CD8-positive, alpha-beta T cell (primary cell): ENCODE measurements at places on chromosomes 6 and 20.

- no peak for DNase-seq
Observed at GRCh38 chr6:7566617-7567173, 23.3 kb upstream of the SNRNP48 start.

DNA sequence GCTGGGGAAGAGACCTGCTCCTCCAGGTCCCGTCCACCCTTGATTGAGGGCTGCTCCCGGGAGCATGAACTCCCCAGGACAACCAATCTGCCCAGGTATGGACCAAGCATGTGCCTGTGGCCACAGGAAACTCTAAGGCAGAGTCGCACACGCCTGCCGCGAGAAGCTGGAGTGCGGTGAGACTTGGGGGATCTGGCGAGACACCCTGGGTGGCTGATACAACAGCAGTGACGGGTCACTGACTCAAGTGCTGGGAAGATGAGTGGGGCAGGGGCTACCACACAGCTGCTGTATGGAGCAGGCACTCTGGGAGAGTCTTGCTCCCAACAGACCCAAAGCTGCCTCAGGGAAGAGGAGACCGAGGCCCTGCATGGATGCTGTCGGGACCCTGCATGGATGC is 40.1 kb downstream of the BFSP1 start:
- DNase-seq: no peak

- no peak for DNase-seq
Observed at GRCh38 chr20:36390719-36391415, 84.7 kb downstream of the DLGAP4 start.

GRCh38 chr20:60960500-60960899 is 291.6 kb upstream of the CDH4 start:
- no peak for DNase-seq

- DNase-seq: no peak
Observed at GRCh38 chr20:58570204-58570859, 55.1 kb upstream of the APCDD1L start.

- peak; percentile 57 for DNase-seq
Observed at GRCh38 chr6:42007286-42008137, 42.8 kb upstream of the TAF8 start.

GRCh38 chr20:57735831-57736737 is 26.3 kb upstream of the PMEPA1 start:
- no peak for DNase-seq

DNA sequence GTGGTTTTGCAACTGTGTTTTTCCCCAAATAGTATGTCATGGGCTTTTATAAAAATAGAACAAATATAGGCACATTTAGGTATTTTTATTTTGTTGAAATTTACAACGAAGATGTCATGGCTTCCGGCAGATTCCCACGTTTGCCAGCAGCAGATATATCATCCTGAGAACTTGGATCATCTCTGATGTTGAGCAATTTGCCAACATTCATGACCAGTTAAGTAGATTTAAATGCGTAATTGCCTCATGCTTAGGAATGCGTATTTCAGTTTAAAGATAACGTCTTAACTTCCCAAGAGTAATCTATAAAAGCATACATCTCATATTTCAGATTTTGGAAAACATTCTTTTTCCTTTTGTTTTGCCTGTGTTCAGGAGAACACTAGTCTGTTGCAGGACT is 457.8 kb downstream of the QKI start:
- no peak for DNase-seq

GRCh38 chr20:21534886-21535285 is 21.0 kb upstream of the NKX2-2 start:
- DNase-seq: no peak

DNA sequence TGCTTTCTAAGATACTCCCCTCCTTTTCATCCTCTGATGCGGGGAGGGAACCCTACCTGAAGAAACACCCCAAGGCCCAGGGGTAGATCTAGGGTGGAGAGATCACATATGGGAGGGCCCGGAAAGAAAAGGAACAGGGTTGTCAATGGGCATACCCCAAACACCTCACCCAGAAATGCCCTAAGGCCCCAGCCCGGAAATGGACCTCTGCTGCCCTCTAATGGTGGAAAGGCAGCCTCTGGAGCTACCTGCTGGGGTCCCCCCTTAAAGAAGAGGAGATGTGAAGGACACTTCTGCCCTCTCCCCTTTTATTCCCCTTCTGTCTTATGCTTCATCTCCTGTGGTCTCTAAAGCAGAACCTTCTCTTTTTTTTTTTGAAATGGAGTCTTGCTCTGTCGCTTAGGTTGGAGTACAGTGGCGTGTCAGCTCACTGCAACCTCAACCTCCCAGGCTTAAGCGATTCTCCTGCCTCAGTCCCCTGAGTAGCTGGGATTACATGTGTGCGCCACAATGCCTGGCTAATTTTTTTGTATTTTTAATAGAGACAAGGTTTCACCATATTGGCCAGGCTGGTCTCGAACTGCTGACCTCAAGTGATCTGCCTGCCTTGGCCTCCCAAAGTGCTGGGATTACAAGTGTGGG is 458 bp upstream of the ARMC12 start:
- peak; percentile 94 for DNase-seq

DNA sequence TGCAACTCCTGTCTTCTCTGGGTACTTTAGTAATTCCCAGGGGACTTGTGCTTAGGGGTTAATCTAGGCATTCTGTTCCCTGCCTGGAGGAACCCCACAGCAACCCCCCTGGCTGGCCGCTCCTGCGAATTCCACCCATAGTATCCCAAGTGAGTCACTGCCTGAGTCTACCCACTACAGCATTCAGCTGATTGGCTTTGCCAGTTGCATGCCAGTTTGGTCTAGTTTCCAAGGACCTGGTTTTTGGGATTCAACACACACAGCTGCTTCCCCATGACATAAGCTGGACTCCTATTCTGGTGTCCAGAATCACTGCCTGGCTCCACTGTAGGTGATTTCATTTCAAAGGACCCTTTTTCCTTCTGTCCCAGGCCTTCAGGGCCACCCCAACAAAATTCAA is 40.3 kb downstream of the PLCG1 start:
- DNase-seq: no peak

DNA sequence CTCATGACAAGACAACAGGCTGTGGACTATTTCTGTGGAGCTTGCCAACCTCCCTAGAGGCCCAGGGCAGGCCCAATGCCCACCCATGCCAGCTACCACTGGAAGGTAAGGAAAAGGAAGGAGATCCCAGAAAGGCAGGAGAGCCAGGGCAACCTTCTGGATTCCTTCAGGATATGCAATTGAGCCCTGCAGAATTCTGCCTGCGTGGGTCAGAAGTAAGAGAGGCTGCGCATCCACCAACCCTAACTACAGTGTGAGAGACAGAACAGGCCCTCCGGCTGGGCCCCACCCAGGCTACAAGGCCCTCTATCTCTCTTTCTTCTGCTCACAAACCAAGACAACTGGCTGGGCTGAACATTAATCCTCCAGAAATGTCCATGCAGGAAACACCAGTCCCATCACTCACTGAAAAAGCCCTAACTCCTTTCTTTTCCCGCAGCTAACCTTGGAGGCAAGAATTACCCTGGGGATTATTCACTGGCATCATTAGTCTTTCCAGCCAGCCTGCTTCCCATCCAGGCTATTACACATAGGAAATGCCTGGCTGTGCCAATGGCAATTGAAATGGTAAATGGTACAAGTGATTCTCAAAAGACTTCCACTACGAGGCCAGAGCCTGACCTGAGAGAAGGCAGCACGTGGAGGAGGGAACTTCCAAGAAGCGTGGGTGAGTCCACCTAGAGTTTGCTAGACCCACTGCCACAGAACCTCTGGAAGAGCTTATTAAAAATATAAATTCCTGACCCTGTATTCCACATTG is 15.2 kb downstream of the MAP1LC3A start:
- no peak for DNase-seq

- no peak for DNase-seq
Observed at GRCh38 chr6:155278319-155279049, 14.7 kb downstream of the CLDN20 start.

GRCh38 chr6:107495196-107495643 is 5.3 kb downstream of the SOBP start:
- no peak for DNase-seq

DNA sequence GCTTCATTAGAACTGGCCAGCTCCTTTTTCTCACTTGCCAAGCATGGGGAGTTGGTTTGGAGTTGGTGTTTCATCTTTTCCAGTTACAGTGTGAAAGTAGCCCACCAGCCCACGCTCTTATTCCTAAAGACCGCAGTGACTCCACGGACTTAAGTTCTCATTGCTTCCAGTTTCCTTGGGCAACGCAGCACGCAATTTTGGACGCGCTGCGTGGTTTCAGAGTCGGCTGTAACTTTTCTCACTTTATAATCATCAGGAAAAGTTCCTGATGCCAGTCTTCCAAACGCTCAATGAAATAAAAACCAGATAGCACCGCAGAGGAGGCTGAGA is 381 bp upstream of the PEX7 start:
- no peak for DNase-seq

GRCh38 chr6:127518710-127519468 is at the start of gene MTCL3:
Gene MTCL3 (minus strand): TSS chr6:127519335.
- peak; percentile 4 for DNase-seq

GRCh38 chr6:132253211-132253610 is 148.1 kb downstream of the MOXD1 start:
- DNase-seq: no peak

GRCh38 chr6:97009781-97010492 is 85.4 kb downstream of the KLHL32 start:
- DNase-seq: no peak

- DNase-seq: no peak
Observed at GRCh38 chr6:141413196-141413595, 719.5 kb upstream of the GJE1 start.

DNA sequence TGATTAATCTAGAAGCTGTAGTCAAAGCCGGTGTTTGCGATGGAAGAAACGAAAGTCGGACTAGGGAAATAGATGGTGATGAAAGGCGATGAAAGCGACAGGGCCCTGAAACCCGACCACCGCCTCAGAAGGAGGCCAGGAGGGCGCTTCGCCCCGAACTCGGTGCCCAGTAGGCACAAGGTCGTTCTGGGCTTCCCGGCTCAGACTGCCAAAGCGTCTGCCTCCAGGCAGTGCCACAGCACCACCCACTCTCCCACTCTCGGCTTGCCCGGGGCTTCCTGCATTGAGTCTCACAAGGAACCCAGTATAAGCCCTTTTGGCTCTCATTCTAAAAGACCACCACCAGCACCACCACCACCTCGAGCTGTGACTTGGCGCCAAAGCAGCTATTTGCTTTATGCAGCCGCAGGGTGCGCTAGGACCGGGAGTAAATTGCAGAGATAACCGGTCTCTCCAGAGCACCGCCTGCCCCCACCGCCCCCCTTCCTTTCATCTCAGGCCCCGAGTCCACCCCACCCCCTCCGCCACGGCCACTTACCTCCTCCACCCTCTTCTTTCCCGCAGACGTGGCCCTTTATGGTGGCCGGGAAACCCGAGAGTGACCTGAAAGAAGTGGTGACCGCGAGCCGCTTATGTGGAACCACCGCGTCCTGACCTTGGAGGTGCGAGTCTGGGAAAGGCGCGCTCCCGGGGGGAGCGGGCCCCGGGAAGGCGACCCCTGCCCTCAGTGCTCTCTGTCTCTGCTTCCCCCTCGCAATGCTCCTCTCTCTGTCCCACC is 2.4 kb downstream of the TCF21 start:
- no peak for DNase-seq

DNA sequence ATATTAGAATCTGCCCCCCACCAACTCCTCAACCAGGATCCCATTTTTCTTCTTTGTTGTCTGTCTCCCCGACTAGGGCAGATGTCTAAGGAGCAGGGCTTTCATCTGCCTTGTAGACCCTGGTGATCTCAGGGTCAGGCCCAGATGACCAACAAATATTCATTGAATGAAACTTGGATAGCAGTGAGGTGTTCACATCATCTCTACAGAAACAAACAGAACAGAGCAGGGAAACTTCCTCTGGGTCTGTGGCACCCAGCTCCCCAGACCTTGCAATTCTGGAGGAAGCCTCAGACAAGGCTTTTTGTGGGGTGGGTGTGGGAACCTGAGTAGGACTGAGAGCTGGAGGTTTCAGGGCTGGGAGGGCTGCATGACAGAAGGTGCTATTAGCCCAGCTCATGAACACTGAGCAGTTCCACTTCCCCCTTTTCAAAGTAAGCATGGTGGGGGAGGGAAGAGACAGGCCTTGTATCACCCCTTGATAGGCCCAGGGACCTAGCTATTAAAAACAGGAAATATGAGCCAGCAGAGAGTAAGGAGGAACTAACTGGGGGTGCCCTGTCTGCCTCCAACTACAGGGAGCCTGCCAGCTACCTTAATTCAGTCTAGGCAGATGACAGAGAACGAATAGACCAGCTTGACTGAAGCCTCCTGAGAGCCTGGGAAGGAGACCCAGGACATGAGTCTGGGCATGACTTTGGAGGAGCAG is 37.3 kb upstream of the TOP1 start:
- peak; percentile 58 for DNase-seq

GRCh38 chr6:7406743-7407142 is 17.1 kb downstream of the RIOK1 start:
- no peak for DNase-seq

GRCh38 chr6:14094721-14095120 is 22.9 kb upstream of the CD83 start:
- DNase-seq: no peak

- DNase-seq: no peak
Observed at GRCh38 chr6:170007468-170008293, 256.3 kb downstream of the ERMARD start.

DNA sequence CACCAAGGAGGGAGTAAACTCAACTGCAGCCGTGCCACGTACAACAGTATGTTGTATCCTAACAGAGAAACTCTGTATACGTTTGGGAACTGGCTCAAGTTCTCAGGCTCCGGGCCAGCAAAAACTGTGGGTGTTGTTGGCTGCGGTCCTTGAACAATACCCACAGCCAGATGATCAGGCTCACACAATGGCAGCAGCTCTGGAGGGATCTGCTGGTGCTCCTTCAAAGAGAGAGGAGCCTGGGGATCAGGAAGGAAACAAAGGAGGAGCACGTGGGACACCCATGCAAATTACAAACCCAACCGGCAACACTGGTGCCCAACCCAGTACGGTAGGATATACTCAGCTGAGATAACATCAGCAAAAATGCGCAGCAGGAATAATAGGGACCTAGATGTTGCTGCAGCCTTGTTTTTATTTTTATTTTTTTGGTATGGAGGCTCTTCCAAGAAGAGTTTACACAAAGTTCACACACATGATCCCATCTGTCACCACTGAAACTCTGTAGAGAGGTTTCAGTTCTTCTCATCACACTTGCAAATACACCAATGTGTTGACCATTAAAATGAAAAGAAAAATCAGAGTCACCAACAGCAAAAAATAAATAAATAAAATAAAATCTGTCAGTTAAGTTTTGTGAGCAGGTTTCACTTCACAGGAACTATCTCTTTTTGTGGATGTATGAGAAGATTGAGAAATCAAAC is 41.2 kb upstream of the PDE10A start:
- DNase-seq: no peak

DNA sequence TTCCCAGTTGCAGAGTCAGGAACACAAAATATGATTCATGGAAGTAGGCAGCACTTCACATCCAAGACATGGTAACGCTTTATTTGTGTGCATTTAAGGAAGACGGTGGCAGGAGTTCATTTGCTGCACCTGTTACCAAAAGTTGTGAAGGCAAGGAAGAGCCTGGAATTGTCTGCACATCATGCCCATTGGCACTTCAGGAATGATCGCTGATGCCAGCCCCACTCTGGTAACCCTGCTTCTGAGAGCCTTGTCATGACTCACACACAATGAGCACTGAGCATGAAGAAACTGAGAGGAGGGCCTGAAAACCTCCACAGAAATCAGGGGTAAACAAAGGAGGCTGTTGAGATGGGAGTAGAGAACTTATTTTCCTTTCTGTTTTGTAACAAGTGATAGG is 181.1 kb downstream of the RPS12 start:
- no peak for DNase-seq

GRCh38 chr6:25024821-25025220 is 89.1 kb upstream of the RIPOR2 start:
- no peak for DNase-seq

GRCh38 chr6:12331474-12331873 is 41.3 kb downstream of the EDN1 start:
- no peak for DNase-seq

GRCh38 chr6:125406741-125407140 is 105.0 kb upstream of the HDDC2 start:
- no peak for DNase-seq
